ENCODE measurements at places on chromosomes 1 and 21.

- no peak for ATAC-seq
These were observed 91.3 kb downstream of the ZSCAN20 start for GRCh38 chr1:33563699-33564098.

DNA sequence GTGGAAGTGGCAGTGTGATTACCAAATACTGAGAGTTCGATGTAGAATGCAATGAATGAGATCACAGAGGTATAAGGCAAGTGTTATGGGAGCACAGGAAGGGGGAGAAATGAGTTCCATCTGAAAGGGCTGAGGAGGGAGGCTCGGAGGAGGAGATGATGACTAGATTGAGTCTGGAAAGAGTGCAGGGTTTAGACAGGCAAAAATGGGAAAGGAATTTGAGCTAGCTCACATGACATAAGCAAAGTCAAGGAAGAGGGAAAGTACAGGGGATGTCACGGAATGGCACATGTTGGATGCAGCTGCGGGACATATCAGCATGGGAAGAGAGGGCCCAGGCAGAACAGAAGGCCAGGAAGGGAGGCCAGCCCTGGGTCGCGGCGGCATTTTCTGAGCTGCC lies 132.7 kb downstream of the RUNX1 start:
- ATAC-seq: no peak

- ATAC-seq: no peak
These were observed 9.4 kb downstream of the MATN1 start for GRCh38 chr1:30714025-30714424.

GRCh38 chr1:116487031-116487430 lies 83.8 kb downstream of the CD58 start:
- no peak for ATAC-seq

- ATAC-seq: peak; percentile 88
These were observed 66.9 kb downstream of the GNG12 start for GRCh38 chr1:67766141-67766978.

DNA sequence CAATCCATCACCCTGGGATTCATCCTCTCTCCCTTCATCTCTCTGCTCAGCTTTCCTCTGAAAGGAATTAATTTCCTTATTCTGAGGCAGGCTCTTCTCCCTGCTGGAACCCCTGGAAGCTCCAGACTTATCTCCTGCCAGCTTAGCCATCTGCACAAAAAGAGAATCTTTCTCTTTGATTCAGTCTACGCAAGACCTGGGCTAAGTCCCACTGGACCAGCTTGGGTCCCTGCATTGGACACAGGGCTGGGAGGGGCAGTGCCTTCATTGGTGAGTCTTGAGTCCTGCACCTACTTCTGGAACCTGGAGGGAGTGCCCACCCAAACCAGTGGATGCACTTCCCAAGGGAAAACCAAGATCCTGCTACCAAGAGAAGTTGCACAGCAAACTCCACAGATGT lies 271.7 kb upstream of the CSF3R start:
- ATAC-seq: no peak

GRCh38 chr1:236465959-236466303 lies 57.9 kb upstream of the LGALS8 start:
- ATAC-seq: no peak

DNA sequence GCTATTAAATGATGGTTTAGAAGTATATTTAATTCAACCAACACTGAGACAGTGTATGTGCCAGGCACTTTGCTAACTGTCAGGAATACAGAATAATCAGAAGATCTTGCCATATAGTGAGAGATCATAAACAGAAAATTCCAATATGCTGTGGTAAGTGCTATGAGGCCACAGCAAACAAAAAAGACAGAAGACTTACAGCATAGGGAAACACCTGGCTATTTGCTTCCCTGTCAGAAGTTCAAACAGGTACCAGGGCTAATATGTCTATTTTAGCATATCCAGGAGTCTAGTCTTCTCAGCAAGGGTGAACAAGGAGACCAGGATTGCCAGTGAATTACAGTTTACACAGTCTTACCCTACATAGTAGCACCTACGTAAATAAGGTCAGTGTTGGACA lies 30.4 kb downstream of the TRIT1 start:
- no peak for ATAC-seq

DNA sequence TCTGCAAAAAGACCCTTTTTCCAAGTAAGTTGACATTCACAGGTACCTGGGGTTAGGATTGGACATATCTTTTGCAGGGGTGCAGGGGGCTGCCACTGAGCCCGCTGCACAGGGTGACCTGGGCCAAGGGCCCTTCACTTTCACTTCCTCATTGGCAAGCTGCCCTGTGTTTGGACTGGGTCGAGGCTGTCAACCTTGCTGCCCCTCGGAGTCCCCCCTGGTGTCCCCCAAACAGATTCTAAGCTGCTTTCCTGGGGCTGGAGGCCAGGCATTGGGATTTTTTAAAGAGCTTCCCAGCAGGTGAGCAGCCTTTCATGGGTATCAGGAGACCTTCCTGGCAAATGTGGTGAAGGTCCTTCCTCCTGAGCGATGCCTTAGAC lies 7.9 kb upstream of the UMODL1 start:
- peak; percentile 36 for ATAC-seq

- peak; percentile 84 for ATAC-seq
These were observed 22.1 kb upstream of the COL16A1 start for GRCh38 chr1:31725777-31726535.

DNA sequence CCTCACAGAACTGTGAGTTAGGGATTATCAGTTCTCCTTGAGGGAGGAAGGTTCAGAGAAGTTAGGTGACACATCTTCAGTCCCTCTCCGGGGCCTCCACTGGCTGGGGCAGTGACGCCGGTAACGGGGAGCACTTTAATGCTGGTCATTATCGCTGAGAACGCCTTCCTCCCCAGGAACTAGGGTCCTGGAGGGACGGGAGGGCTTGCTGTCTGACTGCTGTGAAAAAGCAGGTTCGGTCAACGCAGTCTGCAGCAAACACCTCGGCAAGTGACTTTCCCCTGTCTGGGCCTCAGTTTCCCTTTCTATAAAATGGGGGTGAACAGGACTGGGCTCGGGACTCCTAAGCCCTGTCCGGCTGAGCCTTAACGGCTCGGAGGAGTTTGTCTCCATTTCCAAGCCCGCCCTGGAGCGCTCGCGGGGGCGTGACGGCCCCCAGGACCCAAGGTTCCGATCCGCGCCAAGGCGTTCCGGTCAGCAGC lies 341 bp upstream of the TMEM61 start:
- no peak for ATAC-seq

- ATAC-seq: no peak
These were observed 12.5 kb downstream of the CSDE1 start for GRCh38 chr1:114745291-114745690.

GRCh38 chr1:243735457-243735856 lies 114.6 kb downstream of the AKT3 start:
- ATAC-seq: no peak

- no peak for ATAC-seq
These were observed 59.7 kb downstream of the NTPCR start for GRCh38 chr1:233010146-233010545.

DNA sequence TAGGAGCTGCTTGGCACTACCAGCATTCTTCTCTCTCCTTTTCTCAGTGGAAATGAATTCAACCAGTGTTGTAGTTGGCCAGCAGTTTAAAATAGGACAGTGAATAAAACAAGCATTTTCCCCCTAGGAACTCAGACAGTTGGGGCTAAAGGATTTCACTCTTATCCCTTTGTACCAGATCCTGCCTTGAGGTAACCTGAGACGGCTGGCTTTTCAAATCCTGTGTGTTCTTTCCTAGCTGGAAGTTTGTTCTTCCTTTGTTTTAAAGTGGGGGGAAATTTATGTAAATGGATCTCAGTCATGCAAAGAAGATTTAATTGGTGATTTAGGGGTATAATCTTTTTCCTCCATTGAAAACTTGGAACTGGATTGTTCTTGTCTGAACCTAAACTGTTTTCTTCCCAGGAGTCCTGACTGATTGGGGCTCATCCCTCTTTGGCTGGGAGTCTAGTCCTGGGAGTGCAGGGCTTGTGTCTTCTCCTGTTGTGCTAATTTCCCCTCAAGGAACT lies 23.3 kb downstream of the ZP4 start:
- ATAC-seq: no peak

DNA sequence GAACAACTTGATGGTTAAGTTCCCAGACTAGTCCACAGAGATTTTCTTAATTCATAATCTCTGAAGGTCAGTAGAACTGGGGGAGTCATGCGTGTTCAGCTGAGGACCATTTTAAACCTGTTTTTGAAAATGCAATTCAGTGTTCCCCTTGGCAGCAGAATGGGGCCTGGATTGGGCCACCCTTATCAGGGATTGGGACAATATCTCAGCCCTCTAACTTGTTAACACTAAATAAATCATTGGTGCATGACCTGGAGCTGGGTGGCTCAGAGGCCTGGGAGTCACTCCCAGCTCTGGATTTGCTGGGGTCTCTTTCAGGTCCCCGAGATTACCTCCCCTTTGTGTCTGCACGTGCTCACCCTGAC lies 55.3 kb downstream of the MRPS6 start:
- ATAC-seq: no peak

DNA sequence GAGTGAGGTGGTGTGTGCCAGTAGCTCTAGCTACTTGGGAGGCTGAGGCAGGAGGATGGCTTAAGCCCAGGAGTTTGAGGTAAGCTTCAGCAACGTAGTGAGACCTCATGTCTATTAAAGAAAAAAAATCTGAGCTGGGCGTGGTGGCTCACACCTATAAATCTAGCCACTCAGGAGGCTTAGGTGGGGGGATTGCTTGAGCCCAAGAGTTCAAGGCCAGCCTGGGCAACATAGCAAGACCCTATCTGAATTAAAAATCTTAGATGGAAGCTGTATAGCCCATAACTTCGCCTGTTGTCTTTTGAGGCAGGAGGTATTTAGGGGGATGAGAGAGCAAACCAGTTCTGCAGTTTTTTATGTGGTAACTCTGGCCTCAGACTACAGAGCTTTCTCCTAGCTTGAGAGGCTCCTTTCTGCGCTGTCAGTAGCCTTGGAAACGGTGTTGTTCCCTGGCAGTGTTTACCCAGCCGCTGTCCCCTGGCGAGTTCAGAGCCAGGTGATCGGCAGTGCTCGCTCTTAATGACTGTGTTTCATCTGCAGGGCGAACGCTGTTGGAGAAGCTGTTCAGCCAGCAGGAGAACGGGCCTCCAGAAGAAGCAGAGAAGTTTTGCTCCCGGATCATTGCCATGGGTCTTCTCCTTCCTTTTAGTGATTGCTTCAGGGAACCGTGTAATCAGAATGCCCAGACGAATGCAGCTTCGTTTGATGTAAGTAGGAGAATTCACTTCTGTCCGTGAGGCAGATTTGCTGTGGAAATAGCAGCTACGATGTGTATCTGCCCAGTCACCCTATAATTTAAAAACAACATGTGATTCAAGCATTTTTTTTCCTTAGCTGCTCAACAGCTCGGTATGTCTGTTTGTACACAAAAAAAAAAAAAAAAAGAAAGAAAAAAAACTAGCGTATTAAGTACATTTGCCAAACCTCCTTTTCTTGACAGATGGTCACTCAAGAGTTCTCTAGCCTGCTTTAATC lies 31.2 kb downstream of the FMN2 start:
- peak; percentile 98 for ATAC-seq

- no peak for ATAC-seq
These were observed 25.4 kb downstream of the PLA2G2A start for GRCh38 chr1:19954059-19954458.

- ATAC-seq: peak; percentile 71
These were observed 160.2 kb downstream of the PSMG1 start for GRCh38 chr21:39022863-39023693.

DNA sequence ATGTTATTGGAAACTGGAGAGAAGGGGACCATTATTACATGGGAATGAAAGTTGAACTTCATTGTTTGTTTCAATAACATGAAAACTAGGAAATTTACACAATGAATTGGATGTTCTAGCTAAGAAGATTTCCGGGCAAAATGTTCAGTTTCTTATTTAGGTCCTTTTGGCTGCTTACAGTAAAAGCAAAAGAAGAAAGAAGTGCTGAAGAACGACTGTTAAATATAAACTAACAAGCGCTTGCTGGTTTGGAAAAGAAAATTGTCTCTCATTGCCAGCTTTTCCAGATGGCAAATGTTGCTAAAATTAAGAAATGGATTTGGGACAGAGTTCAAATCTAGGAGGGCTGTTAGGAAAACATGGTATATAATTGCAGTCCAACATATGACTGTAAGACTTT lies 139.6 kb downstream of the ZNF644 start:
- ATAC-seq: no peak

DNA sequence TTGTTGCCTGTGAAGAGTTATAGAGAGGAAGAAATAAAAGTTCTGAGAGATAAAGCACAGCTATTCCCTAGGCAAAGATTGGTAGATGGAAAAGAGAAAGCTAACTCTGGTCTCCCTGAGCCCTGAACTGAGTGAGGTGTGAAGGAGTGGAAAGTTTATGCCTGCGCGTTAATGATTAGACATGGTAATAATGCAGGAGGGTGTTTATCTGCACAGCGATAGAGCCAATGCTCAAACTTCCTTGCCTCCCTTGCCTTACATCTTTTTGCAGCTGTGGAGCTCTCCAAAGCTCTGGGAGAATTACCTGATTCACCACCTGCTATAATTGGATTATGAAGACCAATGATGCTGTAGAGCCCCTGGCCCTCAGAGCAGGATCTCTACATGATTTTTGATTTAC lies 32.8 kb upstream of the CHRM3 start:
- no peak for ATAC-seq

- ATAC-seq: no peak
These were observed 1.7 kb downstream of the TRABD2B start for GRCh38 chr1:47995306-47996050.

DNA sequence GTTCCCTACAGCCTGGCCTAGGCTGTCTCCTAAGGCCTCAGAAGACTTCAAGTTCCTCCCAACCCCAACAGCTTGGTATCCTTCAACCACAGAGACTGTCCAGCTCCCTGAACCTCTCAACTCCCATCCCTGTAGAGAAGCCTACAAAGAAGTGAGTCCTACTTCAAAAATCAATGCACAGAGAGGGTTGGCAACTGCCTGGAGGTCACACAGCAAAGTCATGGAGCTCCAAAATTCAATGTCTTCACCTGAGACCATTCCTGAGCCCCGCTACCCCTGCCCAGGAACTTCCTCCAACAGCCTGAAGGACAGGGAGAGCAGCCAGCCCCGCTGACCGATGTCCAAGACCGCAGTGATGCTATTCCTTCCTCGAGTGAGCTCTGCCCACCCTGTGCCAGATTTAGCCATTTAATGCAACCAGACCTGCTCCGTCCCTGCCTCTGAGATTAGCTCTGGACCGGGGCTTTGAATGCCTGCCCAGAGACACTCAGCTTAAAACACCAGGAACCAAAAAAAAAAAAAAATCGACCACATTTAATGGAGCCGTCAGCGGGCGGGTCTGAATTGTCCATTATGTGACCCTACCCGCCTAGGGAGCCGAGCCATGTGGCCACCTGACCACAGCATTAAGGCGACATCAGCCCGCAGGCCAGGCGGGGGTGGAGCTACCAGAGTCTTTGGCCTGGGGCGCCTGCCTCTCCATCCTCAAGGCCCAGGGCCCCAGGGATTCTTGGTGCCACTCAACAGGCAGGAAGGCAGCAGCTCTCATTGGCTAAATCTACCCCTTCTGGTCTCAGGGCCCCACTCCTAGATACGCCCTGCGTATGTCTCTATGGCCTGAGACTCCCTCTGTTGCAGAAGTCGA lies 148.6 kb downstream of the SYF2 start:
- ATAC-seq: peak; percentile 82

Data from motor neuron (in vitro differentiated cells).